ENCODE measurements at places on chromosomes 5 and 9. TPM values are rescaled to one million over a fixed set of nuclear protein-coding genes. Genes with fewer than 3 reads are reported as not detected.

DNA sequence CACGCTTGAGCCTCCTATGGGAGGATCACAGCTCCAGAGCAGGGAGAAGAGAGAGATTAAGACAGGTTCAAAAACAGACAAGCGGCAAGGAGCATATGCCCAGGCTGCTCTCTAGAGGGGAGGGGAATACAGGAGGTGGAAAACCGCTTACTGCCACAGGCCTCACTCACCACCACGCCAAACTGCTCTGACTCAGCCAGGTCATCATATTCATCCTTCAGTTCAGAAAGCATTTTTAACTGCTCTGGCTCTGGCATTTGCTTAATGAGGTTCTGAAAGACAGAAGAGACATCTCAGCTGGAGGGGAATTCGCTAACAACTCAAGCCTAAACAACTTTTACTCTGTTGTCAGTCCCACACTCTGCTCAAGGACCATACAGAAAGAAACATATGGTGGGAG lies 40.1 kb downstream of the PCDHGC5 start:
- no peak overlapping the region for H3K27ac ChIP-seq
- no peak overlapping the region for H3K4me3 ChIP-seq
- no peak for DNase-seq

- H3K36me3 ChIP-seq: no peaks in the 10 kb centered on the region
- no peaks in the 10 kb centered on the region for H3K27me3 ChIP-seq
- no peak overlapping the region for H3K4me3 ChIP-seq
- no peaks in the 10 kb centered on the region for H3K4me1 ChIP-seq
- no peak for DNase-seq
- no peak overlapping the region for H3K27ac ChIP-seq
Observed at GRCh38 chr9:37293664-37294524, 128.6 kb upstream of the GRHPR start.

DNA sequence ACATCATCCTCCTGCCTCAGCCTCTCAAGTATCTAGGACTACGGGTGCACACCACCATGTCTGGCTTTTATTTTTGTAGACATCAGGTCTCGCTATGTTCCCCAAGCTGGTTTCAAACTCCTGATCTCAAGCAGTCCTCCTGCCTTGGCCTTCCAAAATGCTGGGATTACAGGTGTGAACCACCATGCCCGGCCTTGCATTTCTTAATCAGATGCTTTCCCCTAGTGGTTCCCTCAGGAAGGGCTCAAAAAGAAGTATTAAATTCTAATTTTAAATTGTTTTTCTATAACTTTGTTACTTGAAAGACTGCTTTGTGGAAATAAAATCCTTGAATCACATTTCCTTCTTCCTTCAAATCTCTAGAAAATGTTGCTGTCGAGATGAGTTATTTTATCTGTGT lies 79.5 kb upstream of the ROR2 start:
- no peak overlapping the region for H3K27ac ChIP-seq
- H3K27me3 ChIP-seq: no peaks in the 10 kb centered on the region
- H3K36me3 ChIP-seq: peaks cover 33% of the 10 kb centered on the region
- DNase-seq: no peak
- H3K4me3 ChIP-seq: no peak overlapping the region

Gene PCDHA9
- not detected for polyA plus RNA-seq

- H3K27me3 ChIP-seq: no peaks in the 10 kb centered on the region
- no peak for DNase-seq
- H3K4me1 ChIP-seq: no peaks in the 10 kb centered on the region
- H3K4me3 ChIP-seq: no peak overlapping the region
- no peaks in the 10 kb centered on the region for H3K36me3 ChIP-seq
- H3K27ac ChIP-seq: no peak overlapping the region
Observed at GRCh38 chr5:13478831-13479465, 465.5 kb downstream of the DNAH5 start.

GRCh38 chr9:115596021-115596745 lies 478.2 kb upstream of the TNC start:
- H3K4me1 ChIP-seq: no peaks in the 10 kb centered on the region
- H3K4me3 ChIP-seq: no peak overlapping the region
- H3K27ac ChIP-seq: no peak overlapping the region
- no peak for DNase-seq
- no peaks in the 10 kb centered on the region for H3K27me3 ChIP-seq

GRCh38 chr5:169181814-169182213 lies 119.1 kb downstream of the SLIT3 start:
- no peak overlapping the region for H3K4me3 ChIP-seq
- H3K27me3 ChIP-seq: no peaks in the 10 kb centered on the region
- H3K36me3 ChIP-seq: no peaks in the 10 kb centered on the region
- no peak for DNase-seq
- no peaks in the 10 kb centered on the region for H3K4me1 ChIP-seq
- H3K27ac ChIP-seq: no peak overlapping the region

DNA sequence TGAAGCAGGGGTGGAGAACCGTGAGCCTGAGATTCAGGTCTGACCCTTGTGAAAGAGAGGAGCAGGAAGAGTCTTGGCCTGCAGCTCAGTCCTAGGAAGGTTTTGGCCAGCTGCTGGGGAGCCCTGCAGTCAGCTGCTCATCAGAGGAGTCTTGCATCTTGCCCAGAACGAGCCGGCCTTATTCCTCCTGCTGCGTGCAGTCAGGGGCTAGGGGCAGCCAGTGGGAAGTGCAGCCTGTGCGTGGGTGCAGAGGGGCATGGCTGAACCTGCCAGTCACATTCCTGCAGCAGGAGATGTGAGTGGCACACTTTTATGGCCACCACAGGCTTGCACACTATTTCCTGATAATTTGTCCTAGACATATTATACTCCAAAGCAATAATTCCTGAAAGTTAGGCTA lies 278.7 kb downstream of the NPR3 start:
- H3K4me3 ChIP-seq: no peak overlapping the region
- H3K27ac ChIP-seq: no peak overlapping the region
- H3K27me3 ChIP-seq: no peaks in the 10 kb centered on the region
- DNase-seq: no peak
- H3K36me3 ChIP-seq: no peaks in the 10 kb centered on the region

GRCh38 chr5:143685246-143685815 lies 126.6 kb upstream of the HMHB1 start:
- no peaks in the 10 kb centered on the region for H3K27me3 ChIP-seq
- no peak overlapping the region for H3K4me3 ChIP-seq

DNA sequence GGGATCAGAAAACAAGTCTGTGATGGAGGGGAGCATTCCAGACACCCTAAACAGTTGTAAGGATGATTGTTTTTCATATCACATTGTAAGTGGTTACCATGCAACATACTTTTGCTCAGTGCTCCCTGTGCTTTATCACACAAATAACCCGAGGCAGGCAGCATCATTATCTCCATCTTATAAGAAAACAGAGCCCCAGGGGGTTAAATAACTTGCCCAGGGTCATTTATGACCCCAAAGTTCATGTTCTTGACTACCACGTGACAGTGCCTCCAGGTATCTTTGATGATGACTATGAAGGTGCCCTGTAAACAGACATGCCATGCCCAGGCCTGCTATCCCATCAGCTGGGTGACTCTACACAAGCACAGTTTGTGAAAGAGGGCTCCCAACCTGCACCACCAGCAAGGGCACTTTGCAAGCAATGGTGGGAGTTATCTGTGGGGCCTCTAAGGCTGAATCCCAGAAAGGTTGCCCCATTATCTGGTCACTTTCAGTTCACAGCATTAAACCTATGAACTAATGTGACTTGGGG lies 9.5 kb downstream of the GNPDA1 start:
- H3K27ac ChIP-seq: no peak overlapping the region
- H3K4me3 ChIP-seq: no peak overlapping the region
- H3K27me3 ChIP-seq: no peaks in the 10 kb centered on the region
- H3K4me1 ChIP-seq: peaks cover 16% of the 10 kb centered on the region
- DNase-seq: no peak
- peaks cover 54% of the 10 kb centered on the region for H3K36me3 ChIP-seq

DNA sequence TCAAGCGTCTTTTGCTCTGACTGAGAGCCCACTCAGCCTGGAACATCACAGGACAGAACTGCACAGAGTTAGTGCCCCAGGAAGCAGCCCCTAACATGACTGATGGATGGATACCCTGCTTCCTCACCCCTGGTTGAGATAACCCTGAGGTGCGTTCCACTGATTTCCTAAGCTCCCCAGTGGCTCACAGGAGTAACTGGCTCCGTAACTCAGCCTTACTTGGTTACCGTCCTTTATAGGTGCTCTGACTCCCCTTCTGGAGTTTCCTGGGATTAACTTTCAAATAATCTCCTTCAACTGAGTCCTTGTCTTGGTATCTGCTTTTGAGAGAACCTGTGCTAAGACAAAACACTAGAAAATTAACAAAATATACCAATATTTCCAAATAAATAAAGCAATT lies 449.5 kb downstream of the AGTPBP1 start:
- H3K27me3 ChIP-seq: peaks cover 13% of the 10 kb centered on the region
- H3K36me3 ChIP-seq: no peaks in the 10 kb centered on the region
- no peak for DNase-seq
- H3K27ac ChIP-seq: no peak overlapping the region

DNA sequence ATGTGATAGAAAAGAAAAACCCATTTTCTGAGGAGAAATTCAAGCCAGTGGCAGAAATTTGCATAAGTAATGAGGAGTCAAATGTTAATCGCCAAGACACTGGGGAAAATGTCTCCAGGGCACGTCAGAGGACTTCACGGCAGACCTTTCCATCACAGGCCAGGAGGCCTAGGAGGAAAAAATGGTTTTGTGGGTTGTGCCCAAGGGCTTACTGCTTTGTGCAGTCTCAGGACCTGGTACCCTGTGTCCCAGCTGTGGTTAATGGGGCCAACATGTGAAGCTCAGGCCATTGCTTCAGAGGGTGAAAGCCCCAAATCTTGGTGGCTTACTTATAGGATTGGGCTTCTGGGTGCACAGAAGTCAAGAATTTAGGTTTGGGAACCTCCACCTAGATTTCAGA lies 54.8 kb upstream of the ADAMTS2 start:
- no peaks in the 10 kb centered on the region for H3K4me1 ChIP-seq
- DNase-seq: no peak
- H3K27me3 ChIP-seq: no peaks in the 10 kb centered on the region

DNA sequence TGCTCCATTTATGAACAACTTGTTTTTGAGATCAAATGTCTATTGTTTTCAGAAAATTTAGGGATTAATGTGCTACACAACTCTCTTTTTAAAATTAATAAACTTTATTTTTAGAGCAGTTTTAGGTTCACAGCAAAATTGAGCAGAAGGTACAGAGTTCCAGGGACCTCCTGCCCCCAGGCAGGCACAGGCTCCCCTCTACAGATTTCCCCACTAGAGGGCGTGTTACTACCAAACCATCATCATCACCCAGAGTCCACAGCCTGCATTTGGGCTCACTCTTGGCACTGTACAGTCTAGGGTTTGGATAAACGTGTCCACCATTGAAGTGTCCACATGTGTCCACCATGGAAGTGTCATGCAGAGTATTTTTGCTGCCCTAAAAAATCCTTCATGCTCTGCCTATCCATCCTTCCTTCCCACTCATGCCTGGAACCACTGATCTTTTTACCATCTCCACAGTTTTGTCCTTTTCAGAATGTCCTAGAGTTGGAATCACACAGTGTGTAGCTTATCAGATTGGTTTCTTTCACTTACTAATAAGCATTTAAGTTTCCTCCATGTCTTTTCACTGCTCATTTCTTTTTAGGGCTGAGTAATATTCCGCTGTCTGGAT lies 61.7 kb downstream of the MRPL36 start:
- no peak overlapping the region for H3K27ac ChIP-seq
- no peaks in the 10 kb centered on the region for H3K36me3 ChIP-seq
- DNase-seq: no peak
- no peaks in the 10 kb centered on the region for H3K4me1 ChIP-seq

Gene FAM78A
- polyA plus RNA-seq: 40.6 TPM

GRCh38 chr9:82783045-82783444 lies 279.9 kb downstream of the RASEF start:
- H3K4me1 ChIP-seq: no peaks in the 10 kb centered on the region
- no peaks in the 10 kb centered on the region for H3K36me3 ChIP-seq
- no peak for DNase-seq
- H3K27ac ChIP-seq: no peak overlapping the region
- H3K4me3 ChIP-seq: no peak overlapping the region

DNA sequence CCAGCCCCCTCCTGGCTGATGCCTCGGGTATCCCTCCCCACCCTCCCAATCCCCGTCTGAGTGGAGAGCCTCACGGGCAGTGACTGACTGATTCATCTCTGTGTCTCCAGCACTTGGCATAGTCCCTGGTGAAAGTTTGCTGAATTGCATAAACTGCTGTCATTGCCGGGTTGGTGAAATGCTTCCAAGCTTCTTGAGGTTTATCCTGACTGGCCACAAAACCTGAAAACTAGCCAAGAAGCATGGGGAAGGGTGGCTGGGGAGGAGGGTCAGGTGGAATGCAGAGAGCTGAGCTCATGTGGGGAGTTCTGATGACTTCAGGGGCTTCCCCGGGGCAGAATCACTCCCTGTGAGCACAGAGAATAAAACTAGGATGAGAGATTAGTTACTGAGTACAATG lies 56.9 kb upstream of the GGTA1 start:
- no peak overlapping the region for H3K4me3 ChIP-seq
- peaks cover 8% of the 10 kb centered on the region for H3K27me3 ChIP-seq
- H3K36me3 ChIP-seq: no peaks in the 10 kb centered on the region
- H3K4me1 ChIP-seq: peaks cover 44% of the 10 kb centered on the region
- H3K27ac ChIP-seq: no peak overlapping the region

GRCh38 chr9:16954040-16954439 lies 83.6 kb upstream of the BNC2 start:
- H3K27ac ChIP-seq: no peak overlapping the region
- H3K4me1 ChIP-seq: no peaks in the 10 kb centered on the region
- no peaks in the 10 kb centered on the region for H3K27me3 ChIP-seq
- no peak for DNase-seq
- no peak overlapping the region for H3K4me3 ChIP-seq
- no peaks in the 10 kb centered on the region for H3K36me3 ChIP-seq

Gene TAF11L5
- not detected for polyA plus RNA-seq

GRCh38 chr5:171975877-171976667 lies 30.4 kb downstream of the FBXW11 start:
- DNase-seq: no peak
- no peaks in the 10 kb centered on the region for H3K27me3 ChIP-seq
- H3K36me3 ChIP-seq: no peaks in the 10 kb centered on the region
- H3K4me3 ChIP-seq: no peak overlapping the region
- H3K4me1 ChIP-seq: peaks cover 10% of the 10 kb centered on the region

Gene PCDHB8
- not detected for polyA plus RNA-seq

Gene DBH
- polyA plus RNA-seq: not detected

DNA sequence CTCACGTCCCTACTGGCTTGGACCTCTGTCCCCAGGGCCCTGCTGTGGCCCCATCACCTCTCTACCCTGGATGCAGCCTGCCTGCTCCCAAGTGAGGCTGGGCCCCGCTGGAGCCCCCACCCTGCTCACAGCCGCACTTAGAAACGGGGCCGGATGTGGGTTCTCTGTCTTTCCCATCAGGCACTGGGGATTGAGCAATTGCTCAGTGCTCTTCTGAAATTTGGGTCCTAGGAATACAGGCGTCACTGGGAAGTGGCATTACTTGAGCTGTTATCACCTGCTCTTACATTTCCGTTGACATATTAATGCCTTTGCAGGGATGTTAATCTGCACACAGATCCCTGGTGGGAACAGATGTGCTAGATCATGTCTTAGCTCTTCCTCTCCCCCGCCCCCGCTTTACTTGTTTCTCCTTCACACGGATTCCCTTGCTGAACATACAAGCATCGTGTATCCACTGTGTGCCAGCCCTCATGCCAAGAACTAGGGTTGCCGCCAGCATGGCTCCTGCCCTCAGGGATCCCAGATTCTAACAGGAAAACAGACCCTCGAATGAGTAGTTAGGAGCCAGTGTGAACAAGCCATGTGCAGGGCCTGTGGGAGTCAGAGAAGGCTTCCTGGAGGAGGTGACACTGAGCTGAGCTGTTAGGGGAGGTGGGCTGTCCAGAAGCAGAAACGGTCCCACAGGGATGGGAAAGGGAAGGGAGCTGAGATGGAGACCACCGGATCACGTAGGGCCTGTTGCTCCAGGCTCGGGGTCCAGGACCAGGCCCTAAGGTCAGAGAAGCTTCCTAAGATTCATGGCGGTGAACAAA lies 65.1 kb downstream of the NEK6 start:
- no peaks in the 10 kb centered on the region for H3K27me3 ChIP-seq
- H3K36me3 ChIP-seq: peaks cover 64% of the 10 kb centered on the region
- H3K4me1 ChIP-seq: peaks cover 32% of the 10 kb centered on the region
